ENCODE measurements at places on chromosomes 5 and 9.

GRCh38 chr5:43833961-43834360, 231.0 kb downstream of the NNT start:
- no peak for DNase-seq

- DNase-seq, result peak; percentile 95
Measured at GRCh38 chr9:6007058-6007769, 8.2 kb downstream of the RANBP6 start.

GRCh38 chr9:87628346-87628745, 97.6 kb upstream of the CTSL start:
- DNase-seq, result no peak

DNA sequence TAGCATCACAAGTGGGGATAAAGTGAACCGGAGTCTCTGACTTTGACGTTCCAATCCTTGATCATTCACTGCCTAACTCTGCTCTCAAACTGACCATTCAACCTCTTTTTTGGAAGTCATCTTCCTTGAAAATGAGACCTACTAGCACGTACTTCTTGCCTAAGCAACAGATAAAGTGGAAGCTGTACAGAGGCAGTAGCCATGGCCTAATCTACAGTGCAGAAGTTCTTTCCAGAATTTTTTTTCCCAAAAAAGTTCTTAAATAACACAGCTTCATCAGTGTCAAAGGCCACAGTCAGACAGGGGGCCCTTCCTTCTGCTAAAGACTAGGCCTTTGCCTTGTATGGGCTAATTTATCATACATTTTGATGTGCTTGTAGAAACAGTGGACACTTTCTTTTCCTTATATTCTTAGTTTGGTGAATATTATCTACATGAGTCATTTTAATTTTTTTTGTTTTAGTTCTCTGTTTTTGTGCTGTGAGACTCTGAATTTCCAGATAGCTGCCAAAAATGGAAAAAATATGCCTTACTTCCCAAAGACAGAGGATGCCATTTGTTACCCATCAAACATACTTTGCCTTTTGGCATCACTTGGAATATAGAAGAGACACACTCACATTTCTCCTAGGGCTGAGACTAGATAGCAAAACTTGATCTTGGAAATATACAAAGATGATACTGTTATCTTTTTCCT, 96.3 kb upstream of the VCAN start:
- no peak for DNase-seq

- DNase-seq, result no peak
Measured at GRCh38 chr9:71729816-71730526, 38.3 kb downstream of the CEMIP2 start.

- no peak for DNase-seq
Measured at GRCh38 chr9:95130484-95130883, 187.0 kb downstream of the FANCC start.

DNA sequence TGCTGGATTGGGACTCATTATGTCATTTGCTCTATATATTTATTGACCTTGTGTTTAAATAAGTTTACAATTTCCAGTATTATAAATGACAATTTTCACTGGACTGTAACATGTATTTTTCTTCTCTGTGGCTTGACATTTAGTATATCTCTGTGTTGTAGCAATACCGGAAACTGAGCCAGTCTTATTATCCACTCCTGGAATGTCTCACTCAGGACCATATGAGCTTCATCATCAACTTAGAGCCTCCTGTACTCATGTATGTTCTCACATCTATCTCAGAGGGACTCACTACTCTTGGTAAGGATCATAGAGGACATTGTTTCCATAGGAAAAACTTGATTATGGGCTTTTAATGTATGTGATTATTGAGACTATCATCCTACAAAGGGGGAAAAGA, 66.5 kb upstream of the TLX3 start:
- DNase-seq, result no peak

GRCh38 chr5:17364987-17365810, 132.8 kb upstream of the TAF11L2 start:
- DNase-seq, result no peak

GRCh38 chr5:13910201-13910600, 34.3 kb downstream of the DNAH5 start:
- DNase-seq, result no peak

DNA sequence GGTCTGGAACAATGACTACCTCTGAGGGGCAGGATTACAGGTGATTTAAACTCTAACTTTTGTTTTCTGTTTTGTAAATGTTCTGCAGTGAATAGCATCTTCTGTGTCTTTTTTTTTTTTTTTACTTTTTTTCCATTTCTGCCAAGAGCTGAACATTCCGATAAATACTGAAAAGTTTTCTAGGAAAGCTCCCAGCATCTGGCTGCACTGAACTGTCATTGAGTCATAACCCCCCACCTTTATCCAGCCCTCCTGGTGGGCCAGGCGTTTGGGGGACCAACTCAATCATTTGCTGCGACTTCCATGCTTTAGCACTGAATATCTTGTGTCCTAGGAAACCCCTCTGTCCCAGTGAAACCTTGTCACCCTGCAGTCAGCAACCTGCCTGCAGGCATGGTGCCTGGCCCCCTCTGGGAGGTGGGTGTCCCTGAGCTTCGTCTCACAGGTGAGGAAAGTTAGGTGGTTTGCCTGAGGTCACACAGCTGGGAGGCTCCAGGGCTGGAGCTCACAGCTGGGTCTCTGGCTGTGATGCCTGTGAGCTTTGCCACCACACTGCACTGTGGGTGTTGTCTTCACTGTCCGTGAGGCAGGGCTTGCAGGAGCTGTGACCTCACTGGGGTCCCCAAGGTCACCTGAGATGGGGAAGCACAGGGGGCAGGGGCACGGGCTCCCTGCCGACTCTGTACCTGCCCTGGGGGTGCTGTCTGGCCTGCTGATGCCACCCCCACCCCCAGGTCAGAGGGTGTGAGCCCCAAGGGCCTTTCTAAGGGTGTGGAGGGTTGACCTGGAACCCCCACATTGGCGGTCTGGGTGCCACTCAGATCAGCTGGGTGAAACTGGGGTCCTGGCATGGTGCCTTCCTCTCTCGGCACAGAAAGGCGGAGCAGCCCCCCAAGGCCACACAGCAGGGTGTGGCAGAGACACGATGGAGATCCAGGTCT, 14.1 kb downstream of the PLPP7 start:
- no peak for DNase-seq

DNA sequence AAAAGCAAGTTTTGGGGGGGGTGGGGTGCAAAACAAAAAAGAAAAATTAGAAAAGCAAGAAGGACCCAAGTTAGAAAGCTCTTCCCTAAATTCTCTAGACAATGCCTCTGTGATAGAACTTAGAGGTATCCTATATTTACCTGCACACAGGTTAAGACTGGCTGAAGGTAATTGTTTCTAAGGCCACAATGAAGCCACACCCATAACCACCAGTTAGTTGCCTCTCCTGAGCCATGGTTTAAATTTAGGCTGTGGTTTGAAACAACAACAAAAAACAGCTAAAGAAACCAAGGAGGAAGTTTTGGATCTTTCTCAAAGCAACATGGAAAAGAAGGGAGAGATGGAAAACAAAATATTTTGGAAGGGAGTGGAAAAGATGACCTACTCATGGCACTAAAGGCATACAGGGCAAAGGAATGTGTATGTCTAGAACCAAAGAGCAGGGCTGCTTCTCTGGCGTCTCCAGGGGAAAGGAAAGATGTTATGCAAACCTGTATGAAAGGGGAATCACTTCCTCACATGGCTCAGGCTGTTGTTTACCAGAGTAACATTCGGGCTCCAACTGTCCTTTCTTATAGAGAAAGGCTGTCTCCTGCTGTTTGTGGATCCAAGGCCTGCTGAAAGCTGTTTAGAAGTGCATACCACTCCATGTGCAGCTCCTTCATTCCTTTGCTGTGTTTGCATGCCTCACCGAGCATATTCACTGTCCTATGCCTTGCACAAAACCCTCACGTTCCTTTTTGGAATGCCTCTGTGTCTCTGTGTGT, 408.9 kb upstream of the MPDZ start:
- DNase-seq, result no peak

- no peak for DNase-seq
Measured at GRCh38 chr9:133783331-133783731, 45.2 kb upstream of the SARDH start.

GRCh38 chr5:66810848-66811261, 214.7 kb downstream of the MAST4 start:
- DNase-seq, result no peak

DNA sequence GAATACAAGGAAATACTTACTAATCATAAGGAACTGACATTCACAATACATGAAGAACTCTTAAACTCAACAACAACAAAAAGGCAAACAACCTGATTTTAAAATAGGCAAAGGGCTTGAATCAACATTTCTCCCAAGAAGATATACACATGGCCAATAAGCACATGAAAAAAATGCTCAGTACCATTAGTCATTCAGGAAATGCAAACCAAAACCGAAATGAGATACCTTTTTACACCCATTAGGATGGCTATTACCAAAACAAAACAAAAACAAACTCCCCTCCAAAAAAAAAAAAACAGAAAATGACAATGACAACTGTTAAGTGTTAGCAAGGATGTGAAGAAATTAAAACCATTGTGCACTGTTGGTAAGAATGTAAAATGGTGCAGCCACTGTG, 104.1 kb upstream of the ZNF462 start:
- no peak for DNase-seq
